ENCODE measurements at places on chromosomes 5 and 9.

DNA sequence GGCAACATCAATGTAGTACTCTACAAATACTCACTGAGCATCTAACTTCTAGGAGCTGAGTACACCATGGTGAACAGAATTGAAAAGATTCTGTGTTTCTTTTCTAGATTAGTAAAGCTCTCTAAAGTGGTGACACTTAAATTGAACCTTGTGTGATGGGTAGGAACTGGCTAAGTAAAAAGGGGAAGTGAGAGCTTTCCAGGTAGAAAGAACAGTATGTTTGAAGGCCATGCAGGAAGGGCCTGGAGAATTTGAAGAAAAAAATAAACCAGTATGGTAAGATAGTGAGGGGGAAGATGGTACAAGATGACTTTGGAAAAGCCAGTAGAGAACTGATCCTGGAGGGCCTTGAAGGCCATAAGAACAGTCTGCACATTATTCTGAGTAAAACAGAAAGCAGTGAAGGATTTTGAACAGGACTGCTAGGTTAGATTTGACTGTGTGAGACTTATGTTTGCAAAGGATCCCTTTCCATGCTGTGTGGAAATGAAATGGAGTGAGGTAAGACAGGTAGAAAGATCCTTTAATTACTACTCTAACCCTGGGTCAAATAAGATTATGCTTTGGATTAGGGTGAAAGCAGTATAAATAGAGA, 46.7 kb upstream of the UBQLN1 start:
- no peak for DNase-seq

DNA sequence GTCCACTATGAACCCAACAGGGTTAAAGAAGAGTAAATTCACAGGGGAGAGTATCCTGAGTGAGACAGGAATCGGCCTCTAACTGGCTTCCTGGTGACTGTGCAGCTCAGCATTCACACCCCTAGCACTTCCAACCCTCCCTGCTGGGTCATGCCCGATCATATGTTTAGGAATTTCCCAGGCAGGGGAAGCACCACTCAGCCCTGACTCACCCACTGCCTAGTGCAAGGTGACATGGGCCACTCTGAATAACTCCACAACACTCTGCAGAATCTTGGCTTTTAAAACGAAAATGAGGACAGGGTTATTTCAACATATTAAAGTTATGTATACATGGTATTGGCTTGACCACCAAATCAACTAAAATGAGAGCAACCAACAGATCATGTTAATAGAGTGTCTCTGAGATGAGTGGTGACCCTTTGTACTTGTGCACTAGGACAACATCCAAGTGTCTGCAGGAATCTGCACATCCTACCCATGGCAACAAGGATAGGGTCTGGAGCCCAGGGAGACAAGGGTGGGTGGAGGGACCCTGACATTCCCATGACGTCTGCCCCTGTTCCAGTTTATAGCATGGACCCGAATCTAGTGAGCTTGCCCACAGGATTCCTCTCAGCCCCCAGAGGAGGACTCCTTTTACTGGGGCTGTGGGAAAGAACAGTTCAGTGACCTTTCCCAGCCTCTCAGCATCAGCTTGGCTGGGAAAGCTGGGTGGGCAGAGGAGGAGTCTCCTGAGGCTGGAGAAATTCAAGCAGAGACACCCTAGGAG, 485.8 kb downstream of the SEMA5A start:
- no peak for DNase-seq

- DNase-seq, result peak; percentile 25
Measured at GRCh38 chr5:75052192-75053053, at the start of gene GCNT4. Gene GCNT4 (minus strand): TSS chr5:75052558. CDS start chr5:75030037, 22,521 bp downstream.

GRCh38 chr9:129242191-129242941, 64.3 kb upstream of the IER5L start:
- no peak for DNase-seq

DNA sequence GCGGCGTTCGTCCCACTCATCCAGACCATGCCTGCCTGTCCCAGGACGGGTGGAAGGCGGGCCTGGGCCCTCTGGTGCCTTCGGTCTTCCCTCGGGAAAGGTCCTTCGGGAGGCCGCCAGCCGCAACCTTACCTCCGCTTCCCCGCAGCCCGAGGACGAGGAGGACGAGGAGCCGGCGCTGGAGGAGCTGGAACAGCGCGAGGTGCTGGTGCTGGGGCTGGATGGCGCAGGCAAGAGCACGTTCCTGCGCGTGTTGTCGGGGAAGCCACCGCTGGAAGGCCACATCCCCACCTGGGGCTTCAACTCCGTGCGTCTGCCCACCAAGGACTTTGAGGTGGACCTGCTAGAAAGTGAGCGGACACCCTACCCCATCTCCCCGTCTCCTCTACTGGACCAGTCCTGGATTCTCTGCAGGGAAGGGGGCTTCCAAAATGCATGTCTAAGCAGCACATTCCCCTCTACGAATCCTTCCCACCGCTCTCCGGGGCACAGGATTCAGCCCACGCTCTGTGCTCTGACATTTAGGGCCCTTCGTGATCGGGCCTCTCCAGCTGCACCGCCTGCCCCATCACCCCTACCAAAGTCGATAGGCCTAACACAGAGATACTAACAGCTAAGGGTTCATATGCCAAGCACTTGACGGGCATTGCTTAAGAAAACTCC, 1.1 kb downstream of the ARL10 start:
- DNase-seq, result no peak

- DNase-seq, result no peak
Measured at GRCh38 chr9:21056931-21057330, 20.8 kb downstream of the IFNB1 start.

DNA sequence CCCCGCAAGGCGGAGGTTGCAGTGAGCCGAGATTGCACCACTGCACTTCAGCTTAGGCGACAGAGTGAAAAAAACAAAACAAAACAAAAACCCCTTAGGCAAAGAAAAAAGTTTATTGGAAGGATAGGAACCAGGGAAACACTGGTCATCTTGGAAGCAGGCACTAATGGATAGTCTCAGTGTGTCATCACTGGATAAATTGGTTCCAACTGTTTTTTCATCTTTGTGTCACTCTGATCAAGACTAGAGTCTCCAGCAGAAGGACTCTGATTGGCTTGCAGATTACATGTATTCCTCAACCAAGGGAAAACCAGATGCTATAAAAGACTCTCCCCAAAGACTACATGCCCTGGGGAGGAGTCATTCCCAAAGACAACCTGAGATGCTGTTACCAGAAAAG, 35.0 kb upstream of the HMHB1 start:
- no peak for DNase-seq

GRCh38 chr5:13378091-13378490, 566.4 kb downstream of the DNAH5 start:
- DNase-seq, result no peak

DNA sequence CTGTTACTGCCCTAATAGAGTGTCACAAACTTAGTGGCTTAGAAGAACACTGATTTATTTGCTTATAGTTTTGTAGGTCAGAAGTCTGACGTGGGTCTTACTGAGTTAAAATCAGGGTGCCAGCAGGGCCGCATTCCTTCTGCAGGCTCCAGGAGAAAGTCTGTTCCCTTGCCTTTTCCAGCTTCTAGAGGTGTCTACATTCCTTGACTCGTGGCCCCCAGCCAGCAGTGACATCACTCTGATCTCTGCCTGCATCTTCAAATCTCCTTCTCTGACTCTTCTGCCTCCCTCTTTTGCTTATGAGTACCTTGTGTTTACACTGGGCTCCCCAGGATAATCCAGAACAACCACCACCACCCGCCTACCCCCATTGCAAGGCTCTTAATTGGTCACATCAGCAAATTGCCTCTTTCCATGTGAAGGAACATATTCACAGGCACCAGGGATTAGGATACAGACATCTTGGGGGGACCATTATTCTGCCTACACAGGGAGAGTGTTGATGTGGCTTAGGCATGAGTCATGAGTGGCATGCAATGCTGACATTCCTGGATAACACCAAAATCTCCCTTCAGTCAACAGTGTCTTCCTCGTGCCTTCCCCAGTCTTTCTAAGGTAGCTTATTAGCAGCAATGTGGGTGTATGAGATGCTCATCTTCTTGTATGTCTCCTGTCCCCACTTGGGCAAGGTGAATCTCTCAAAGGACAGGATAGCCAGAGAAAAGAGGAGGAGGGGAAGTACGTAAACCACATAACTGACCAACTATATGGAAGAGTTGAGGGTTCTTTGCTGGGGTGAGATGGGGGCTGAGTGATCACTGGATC, 24.4 kb downstream of the CYFIP2 start:
- no peak for DNase-seq

DNA sequence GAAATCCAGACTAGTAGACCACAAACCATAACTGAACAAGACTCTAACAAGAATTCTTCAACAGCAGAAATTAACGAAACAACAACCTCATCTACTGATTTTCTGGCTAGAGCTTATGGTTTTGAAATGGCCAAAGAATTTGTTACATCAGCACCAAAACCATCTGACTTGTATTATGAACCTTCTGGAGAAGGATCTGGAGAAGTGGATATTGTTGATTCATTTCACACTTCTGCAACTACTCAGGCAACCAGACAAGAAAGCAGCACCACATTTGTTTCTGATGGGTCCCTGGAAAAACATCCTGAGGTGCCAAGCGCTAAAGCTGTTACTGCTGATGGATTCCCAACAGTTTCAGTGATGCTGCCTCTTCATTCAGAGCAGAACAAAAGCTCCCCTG, 68.6 kb downstream of the VCAN start:
- no peak for DNase-seq

DNA sequence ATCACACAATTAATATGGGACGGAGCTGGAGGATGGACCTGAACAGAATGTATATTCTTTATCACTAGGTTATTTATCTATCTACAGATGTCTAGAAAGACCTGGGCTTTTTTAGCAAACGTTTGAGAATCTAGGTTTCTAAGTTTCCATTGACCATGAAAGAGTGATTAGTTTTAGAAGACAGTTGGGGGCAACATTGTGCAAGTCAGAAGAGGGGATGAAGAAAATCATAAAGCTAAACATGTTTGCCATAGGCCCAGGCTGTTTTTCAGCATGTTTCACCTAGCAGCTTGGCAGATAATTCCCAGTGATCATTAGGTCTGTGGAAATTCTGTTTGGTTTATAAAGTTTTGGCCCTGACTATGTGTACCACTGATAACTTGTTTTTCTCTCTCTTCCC, 44.1 kb upstream of the CDKN2B start:
- no peak for DNase-seq

- DNase-seq, result no peak
Measured at GRCh38 chr5:98936948-98937715, 8.3 kb upstream of the CHD1 start.

GRCh38 chr9:121743441-121744001, 92.1 kb downstream of the DAB2IP start:
- DNase-seq, result no peak

- DNase-seq, result no peak
Measured at GRCh38 chr9:99822806-99823591, 1.3 kb downstream of the NR4A3 start.
